Bronchial epithelial cell (primary cell): ENCODE measurements at places on chromosomes 11 and 22. TPM values are rescaled to one million over a fixed set of nuclear protein-coding genes. Genes with fewer than 3 reads are reported as not detected.

GRCh38 chr11:131372234-131372962, 2.0 kb downstream of the NTM start:
- DNase-seq, result no peak

The OR2AT4 gene
- total RNA-seq, result under 0.01 TPM in 1 of 2 replicates, not detected in the other

The PLXNB2 gene
- 138 and 176 TPM in 2 replicates for total RNA-seq

The PKP3 gene
- total RNA-seq, result 231 and 328 TPM in 2 replicates

The BTBD18 gene
- not detected in 2 replicates for total RNA-seq

- no peak for DNase-seq
Measured at GRCh38 chr11:130531061-130531460, 82.6 kb downstream of the ADAMTS15 start.

The SEC14L6 gene
- not detected in 2 replicates for total RNA-seq

- no peak for DNase-seq
Measured at GRCh38 chr22:17580441-17581031, 17.2 kb downstream of the SLC25A18 start.

DNA sequence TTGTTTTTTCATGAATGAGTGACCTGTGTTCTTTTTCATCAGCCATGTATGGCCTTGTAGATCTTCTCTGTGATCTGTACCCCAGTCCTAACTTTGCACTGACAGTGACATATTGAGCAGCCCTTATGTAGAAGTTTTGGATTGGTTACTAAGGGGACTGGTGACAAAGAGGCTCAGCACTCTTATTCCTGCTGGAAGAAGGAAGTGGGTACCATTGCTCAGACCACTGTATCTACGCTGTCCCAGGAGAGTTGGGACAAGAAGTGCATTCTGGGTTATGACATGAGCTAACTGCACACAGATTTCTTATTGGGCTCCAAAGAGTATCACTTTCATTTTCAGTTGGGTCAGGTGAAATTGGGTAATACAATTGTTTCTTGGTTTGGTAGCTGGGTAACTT, 107.8 kb upstream of the RASSF10 start:
- DNase-seq, result no peak

DNA sequence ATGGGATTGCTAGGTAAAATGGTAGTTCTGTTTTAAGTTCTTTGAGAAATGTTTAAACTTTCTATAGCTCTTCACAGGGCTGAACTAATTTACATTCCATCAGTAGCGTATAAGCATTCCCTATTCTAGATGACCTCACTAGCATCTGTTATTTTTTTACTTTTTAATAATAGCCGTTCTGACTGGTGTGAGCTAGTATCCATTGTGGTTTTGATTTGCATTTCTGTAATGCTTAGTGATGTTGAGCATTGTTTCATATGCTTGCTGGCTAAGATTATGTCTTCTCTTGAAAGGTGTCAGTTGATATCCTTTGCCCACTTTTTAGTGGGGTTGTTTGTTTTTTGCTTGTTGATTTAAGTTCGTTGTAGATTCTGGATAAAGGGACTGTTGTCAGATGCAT, 35.9 kb downstream of the MMP27 start:
- no peak for DNase-seq

The MOV10L1 gene
- total RNA-seq, result 0.26 and 1.4 TPM in 2 replicates

The CLDN5 gene
- total RNA-seq, result 0.38 and 2.4 TPM in 2 replicates

DNA sequence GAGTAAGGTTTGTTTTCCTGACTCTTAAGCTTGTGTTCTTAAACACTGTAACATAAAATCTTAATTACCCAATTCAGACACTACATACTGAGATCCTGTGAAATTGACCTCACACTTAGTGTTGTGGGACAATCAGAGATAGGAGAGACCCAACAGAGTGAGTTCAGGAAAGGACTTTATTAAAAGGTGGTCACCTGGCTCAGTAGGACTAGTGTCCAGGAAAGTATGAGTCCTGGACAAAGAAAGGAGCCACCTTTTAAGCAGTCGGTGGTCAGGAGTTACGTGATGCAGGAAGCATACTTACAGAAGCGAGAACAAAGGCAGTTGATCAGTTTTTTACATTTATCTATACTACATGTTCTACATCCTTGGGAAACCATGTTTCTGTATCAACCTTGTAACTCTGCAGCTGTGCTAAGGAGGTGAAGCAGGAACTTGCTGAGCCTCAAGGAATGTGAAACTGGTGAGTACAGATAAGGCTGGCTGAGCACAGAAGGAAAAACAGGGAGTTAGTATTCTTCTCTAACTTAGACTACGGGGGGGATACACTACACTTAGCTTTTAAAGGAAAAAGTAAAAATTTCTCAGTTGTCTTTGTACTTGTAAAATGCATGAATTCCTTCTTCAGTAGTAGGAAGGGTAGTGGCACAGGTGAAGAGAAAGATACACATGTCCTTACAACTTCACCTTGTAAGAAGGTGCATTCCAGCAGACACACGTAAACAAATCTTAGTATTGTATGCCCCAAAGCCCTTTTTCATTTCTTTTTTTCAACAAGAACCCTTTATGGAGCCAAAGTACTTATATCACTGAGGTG, 15.1 kb downstream of the OR51E1 start:
- DNase-seq, result peak; percentile 4

DNA sequence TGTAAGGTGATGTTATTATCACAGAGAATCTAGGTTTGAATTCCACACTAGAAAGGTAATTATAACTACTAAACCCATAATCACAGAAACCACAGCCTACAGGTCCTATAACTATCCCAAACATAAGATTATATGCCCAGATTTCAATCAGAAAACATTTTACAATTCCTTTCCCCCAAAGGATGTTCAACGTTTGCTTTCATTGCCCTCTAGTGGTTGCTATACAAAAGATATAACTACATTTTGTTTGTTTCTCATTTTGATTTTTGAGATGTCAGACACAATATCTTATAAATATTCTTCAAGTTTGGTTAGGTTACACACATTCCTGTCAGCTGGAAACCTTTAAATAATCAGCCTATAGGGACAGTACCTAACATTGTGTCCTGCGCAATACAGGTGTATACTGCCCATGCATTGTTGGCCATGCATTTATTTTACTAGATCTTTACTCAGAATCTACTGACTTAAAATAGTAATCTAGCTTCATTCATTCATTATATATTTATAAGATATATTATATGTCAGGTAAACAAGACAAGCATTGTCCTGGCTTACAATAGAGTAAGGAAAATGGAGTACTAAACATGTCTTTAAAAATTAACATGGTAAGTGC, 530.5 kb upstream of the CCDC90B start:
- peak; percentile 28 for DNase-seq

GRCh38 chr22:49243335-49243734, 584.3 kb downstream of the BRD1 start:
- no peak for DNase-seq

- no peak for DNase-seq
Measured at GRCh38 chr11:79071190-79071589, 369.6 kb downstream of the TENM4 start.

The MMP3 gene
- total RNA-seq, result 0.13 and 0.26 TPM in 2 replicates
